Muscle of leg (tissue), 16 donors: ENCODE measurements at places on chromosomes 5 and 9. TPM values are rescaled to one million over a fixed set of nuclear protein-coding genes. Genes with fewer than 3 reads are reported as not detected.

TTC33 gene
- 23.1 TPM for total RNA-seq

GPBP1 gene
- 91.0 TPM for total RNA-seq

NACC2 gene
- 9.3 TPM for total RNA-seq

FRRS1L gene
- 1.9 TPM for total RNA-seq

KCTD16 gene
- total RNA-seq = 0.13 TPM

COQ4 gene
- total RNA-seq = 26.0 TPM

NUTM2F gene
- not detected for total RNA-seq

RUFY1 gene
- 30.9 TPM for total RNA-seq

DRD1 gene
- under 0.01 TPM for total RNA-seq

CNTLN gene
- total RNA-seq = 13.7 TPM

GRPEL2 gene
- 14.1 TPM for total RNA-seq

SPINK7 gene
- not detected for total RNA-seq

TMEFF1 gene
- 2.7 TPM for total RNA-seq

SPATA31A3 gene
- total RNA-seq = not detected

ELAVL2 gene
- 2.1 TPM for total RNA-seq

KCNV2 gene
- not detected for total RNA-seq

TUSC1 gene
- total RNA-seq = 12.5 TPM

OLFML2A gene
- total RNA-seq = 100 TPM

FAM151B gene
- 5.7 TPM for total RNA-seq

GGTA1 gene
- total RNA-seq = 9.9 TPM
